ENCODE measurements at places on chromosomes 7 and 10. TPM values are rescaled to one million over a fixed set of nuclear protein-coding genes. Genes with fewer than 3 reads are reported as not detected.
A peak's percentile ranks its signal among the peaks of the same experiment; 100 is the strongest.

CNNM1 gene
- total RNA-seq: 0.11 TPM

OPN4 gene
- not detected for total RNA-seq

GRCh38 chr10:104941662-104942061, 300.6 kb downstream of the SORCS3 start:
- no peak overlapping the region for H3K4me3 ChIP-seq
- no peak for DNase-seq
- no peak overlapping the region for H3K27ac ChIP-seq
- peaks cover 2% of the 10 kb centered on the region for H3K4me1 ChIP-seq

- H3K4me3 ChIP-seq: no peak overlapping the region
- no peak overlapping the region for H3K27ac ChIP-seq
- DNase-seq: no peak
- peaks cover 15% of the 10 kb centered on the region for H3K27me3 ChIP-seq
- H3K36me3 ChIP-seq: no peaks in the 10 kb centered on the region
Observed at GRCh38 chr7:26393818-26394217, 102.2 kb downstream of the SNX10 start.

DDC gene
- not detected for total RNA-seq

DNA sequence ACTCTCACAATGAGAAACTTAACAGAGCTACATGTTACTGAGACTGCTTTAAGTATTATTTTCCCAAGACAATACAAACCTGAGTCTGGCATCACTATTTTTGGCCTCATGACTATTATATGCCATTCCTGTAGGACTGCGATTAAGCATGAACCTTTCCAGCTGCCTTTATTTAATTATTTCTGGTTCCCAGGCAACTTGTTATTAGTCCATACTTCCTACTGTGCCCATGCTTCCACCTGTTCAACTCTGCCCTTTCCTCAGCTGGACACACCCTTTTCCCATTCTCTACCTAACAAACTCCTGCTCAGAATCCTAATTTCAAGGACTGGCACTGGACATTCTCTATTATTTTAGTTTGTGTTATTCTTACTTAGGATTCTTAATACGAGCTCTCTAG, 8.1 kb upstream of the CROT start:
- no peak overlapping the region for H3K4me3 ChIP-seq
- no peaks in the 10 kb centered on the region for H3K27me3 ChIP-seq
- DNase-seq: no peak
- no peak overlapping the region for H3K27ac ChIP-seq
- peaks cover 3% of the 10 kb centered on the region for H3K36me3 ChIP-seq
- H3K4me1 ChIP-seq: peaks cover 1% of the 10 kb centered on the region

GRCh38 chr7:101114492-101114891, 12.4 kb upstream of the SERPINE1 start:
- H3K27me3 ChIP-seq: no peaks in the 10 kb centered on the region
- DNase-seq: no peak
- no peaks in the 10 kb centered on the region for H3K36me3 ChIP-seq
- H3K4me3 ChIP-seq: no peak overlapping the region

STEAP4 gene
- not detected for total RNA-seq

SPDYE1 gene
- total RNA-seq: not detected

AKR1C8 gene
- not detected for total RNA-seq

DNA sequence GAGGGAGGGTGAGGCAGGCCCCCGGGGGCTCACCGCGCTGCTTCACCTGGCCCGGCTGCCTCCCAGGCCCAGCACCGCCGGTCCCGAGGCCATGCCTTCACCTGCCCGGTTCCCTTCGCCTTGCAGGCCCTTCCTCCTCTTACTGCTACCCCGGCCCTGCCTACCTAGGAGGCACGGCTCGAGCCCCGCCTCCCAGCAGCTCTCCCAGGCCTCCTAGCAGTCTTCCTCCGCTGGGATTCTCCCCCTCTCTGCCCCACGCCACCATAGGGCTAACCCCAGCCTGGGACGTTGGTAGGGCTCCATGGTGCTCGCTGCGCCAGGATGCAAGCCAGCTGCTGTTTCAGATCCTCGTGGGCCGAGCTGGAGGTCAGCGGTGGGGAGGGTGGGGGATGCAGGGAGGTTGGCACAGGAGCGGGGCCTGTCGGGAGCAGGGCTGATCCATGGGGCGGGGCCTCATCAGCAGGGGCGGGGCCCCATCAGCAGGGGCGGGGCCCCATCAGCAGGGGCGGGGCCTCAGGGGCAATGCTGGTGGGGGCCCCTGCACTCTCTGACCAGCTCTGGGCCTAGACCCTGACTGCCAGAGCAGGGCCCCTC, 63.3 kb downstream of the RASGEF1A start:
- H3K27ac ChIP-seq: peak overlapping the region; percentile 57
- H3K36me3 ChIP-seq: no peaks in the 10 kb centered on the region
- H3K4me3 ChIP-seq: no peak overlapping the region

- H3K4me3 ChIP-seq: no peak overlapping the region
- no peaks in the 10 kb centered on the region for H3K27me3 ChIP-seq
- H3K27ac ChIP-seq: no peak overlapping the region
- no peaks in the 10 kb centered on the region for H3K36me3 ChIP-seq
Observed at GRCh38 chr7:75691793-75692543, 46.8 kb downstream of the HIP1 start.

- no peak overlapping the region for H3K27ac ChIP-seq
- no peaks in the 10 kb centered on the region for H3K36me3 ChIP-seq
- DNase-seq: no peak
Observed at GRCh38 chr10:60390224-60390626, 550 bp upstream of the ANK3 start.

WNT8B gene
- total RNA-seq: not detected

- DNase-seq: no peak
- H3K4me1 ChIP-seq: peaks cover 3% of the 10 kb centered on the region
- no peaks in the 10 kb centered on the region for H3K27me3 ChIP-seq
- H3K36me3 ChIP-seq: no peaks in the 10 kb centered on the region
Observed at GRCh38 chr7:28192786-28193585, 12.4 kb upstream of the JAZF1 start.

- H3K36me3 ChIP-seq: no peaks in the 10 kb centered on the region
- no peak overlapping the region for H3K4me3 ChIP-seq
- DNase-seq: no peak
- no peaks in the 10 kb centered on the region for H3K4me1 ChIP-seq
- H3K27me3 ChIP-seq: no peaks in the 10 kb centered on the region
- H3K27ac ChIP-seq: no peak overlapping the region
Observed at GRCh38 chr10:78868456-78868855, 200.3 kb upstream of the ZMIZ1 start.

GRCh38 chr10:43961523-43962345, 313.1 kb upstream of the ZNF32 start:
- no peaks in the 10 kb centered on the region for H3K4me1 ChIP-seq
- H3K4me3 ChIP-seq: no peak overlapping the region
- DNase-seq: no peak
- H3K36me3 ChIP-seq: no peaks in the 10 kb centered on the region
- H3K27me3 ChIP-seq: peaks cover 7% of the 10 kb centered on the region

GRCh38 chr10:36469585-36469984, 655.8 kb upstream of the ANKRD30A start:
- no peaks in the 10 kb centered on the region for H3K4me1 ChIP-seq
- no peaks in the 10 kb centered on the region for H3K27me3 ChIP-seq
- no peak overlapping the region for H3K4me3 ChIP-seq
- DNase-seq: no peak
- no peak overlapping the region for H3K27ac ChIP-seq
- H3K36me3 ChIP-seq: no peaks in the 10 kb centered on the region

DNA sequence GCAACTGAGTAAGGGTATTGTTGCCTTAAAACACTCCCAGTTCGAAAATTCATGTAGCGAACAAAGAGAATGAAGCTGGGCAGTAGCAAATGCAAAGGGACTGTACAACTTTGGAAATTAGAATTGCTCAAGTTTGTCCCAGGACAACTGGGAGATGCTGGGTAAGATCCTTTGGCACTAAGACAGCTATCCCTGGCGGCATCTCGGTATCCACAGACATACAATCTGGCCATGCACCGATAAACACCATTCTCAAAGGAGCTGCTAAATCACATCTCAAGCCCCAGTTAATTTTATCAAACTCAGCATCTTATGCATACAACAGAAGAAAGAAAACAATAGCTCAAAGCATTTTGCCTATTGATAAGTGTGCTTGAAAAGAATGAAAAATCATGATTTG, 177.3 kb downstream of the AMPH start:
- no peaks in the 10 kb centered on the region for H3K36me3 ChIP-seq
- no peak for DNase-seq
- H3K4me3 ChIP-seq: no peak overlapping the region
- H3K4me1 ChIP-seq: no peaks in the 10 kb centered on the region
- H3K27me3 ChIP-seq: no peaks in the 10 kb centered on the region

TUBB8 gene
- not detected for total RNA-seq

GRCh38 chr10:70399177-70399576, 4.8 kb upstream of the EIF4EBP2 start:
- H3K4me3 ChIP-seq: no peak overlapping the region
- H3K27ac ChIP-seq: no peak overlapping the region
- no peaks in the 10 kb centered on the region for H3K27me3 ChIP-seq
- H3K36me3 ChIP-seq: no peaks in the 10 kb centered on the region

GRCh38 chr7:24685708-24686107, 71.6 kb downstream of the GSDME start:
- DNase-seq: no peak
- no peaks in the 10 kb centered on the region for H3K4me1 ChIP-seq
- H3K27ac ChIP-seq: no peak overlapping the region

TMEM213 gene
- total RNA-seq: not detected

IGFBP3 gene
- total RNA-seq: 4.5 TPM

DNA sequence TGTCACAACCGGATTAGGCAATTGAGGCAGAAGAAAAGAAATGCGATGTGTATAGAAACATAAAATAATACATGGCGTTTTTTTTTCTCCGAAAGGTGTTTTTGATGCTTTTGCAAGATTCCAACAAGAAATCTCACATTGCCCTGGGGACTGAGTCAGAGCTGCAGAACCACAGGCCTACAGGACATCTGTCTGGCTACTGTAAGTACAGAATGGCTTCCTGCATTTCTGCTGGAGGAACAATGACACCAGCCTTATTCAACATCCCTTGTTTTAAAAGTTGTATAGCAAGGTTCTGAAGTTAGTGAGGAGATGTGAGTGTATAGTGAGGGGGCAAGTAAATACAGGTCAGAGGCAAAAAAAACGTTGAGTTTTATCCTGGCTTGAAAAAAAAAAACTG, 256.4 kb downstream of the ABCA13 start:
- no peaks in the 10 kb centered on the region for H3K27me3 ChIP-seq
- DNase-seq: no peak
- H3K27ac ChIP-seq: no peak overlapping the region

LRIT1 gene
- not detected for total RNA-seq

DNA sequence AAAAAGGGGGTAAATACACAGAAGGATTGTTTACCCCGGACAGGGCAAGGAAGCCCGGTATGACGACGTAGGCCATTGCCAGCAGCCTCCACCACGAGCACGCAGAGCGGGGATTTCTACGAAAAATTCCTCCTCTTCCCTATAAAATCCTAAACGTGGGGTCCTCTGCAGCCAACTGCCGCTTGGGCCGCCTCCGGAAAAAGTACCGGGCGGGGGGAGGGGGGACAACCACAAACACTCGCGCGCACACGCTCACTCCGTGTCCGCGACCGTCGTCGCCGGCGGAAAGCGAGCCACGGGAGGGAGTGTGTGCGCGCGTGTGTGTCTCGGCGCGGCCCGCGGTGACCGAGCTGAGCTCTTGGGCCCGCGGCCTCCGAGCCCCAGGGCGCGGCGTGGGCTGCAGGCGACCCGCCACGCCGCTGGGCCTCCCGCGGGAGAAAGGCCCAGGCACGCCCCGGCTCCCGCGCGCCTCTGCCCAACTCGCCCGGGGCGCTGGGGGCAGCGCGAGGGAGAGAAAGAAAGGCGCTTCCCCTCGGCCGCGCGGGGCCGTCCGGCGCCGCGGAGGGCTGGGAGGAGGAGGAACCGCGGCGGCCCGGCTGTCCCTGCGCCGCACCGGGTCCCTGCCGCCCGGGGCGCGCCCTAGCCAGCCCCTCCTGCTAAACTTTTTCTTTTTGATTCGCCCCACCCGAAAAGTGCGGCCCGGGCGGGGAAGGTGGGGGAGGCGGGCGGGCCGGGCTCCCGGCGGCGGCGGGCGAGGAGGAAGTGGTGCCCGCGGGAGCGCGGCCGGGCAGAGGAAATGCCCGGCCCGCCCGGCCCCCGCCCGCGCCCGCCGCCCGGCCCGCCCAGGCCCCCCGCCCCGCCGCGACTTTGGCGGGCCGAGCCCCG, 1.5 kb downstream of the CTBP2 start:
- DNase-seq: no peak
- peaks cover 5% of the 10 kb centered on the region for H3K4me1 ChIP-seq
- H3K27me3 ChIP-seq: no peaks in the 10 kb centered on the region
- peak overlapping the region; percentile 24 for H3K27ac ChIP-seq

CUEDC2 gene
- total RNA-seq: 64.8 TPM

Data from CD8-positive, alpha-beta memory T cell (primary cell).